NCI-H446 treated with DMSO at 0.1 percent for 48 hours (cell line): ENCODE measurements at places on chromosomes 13 and 19.

GRCh38 chr19:30361721-30362120, 10.5 kb upstream of the ZNF536 start:
- DNase-seq, result no peak

GRCh38 chr19:8338835-8339234, 4.2 kb downstream of the KANK3 start:
- DNase-seq, result no peak

- no peak for DNase-seq
Observed at GRCh38 chr19:17488593-17489391, 18.5 kb downstream of the SLC27A1 start.

GRCh38 chr19:41421973-41422372, 5.2 kb downstream of the B3GNT8 start:
- DNase-seq, result no peak

- no peak for DNase-seq
Observed at GRCh38 chr19:38538386-38538785, 79.4 kb downstream of the MAP4K1 start.

- DNase-seq, result no peak
Observed at GRCh38 chr13:32257649-32258048, 57.5 kb downstream of the ZAR1L start.

DNA sequence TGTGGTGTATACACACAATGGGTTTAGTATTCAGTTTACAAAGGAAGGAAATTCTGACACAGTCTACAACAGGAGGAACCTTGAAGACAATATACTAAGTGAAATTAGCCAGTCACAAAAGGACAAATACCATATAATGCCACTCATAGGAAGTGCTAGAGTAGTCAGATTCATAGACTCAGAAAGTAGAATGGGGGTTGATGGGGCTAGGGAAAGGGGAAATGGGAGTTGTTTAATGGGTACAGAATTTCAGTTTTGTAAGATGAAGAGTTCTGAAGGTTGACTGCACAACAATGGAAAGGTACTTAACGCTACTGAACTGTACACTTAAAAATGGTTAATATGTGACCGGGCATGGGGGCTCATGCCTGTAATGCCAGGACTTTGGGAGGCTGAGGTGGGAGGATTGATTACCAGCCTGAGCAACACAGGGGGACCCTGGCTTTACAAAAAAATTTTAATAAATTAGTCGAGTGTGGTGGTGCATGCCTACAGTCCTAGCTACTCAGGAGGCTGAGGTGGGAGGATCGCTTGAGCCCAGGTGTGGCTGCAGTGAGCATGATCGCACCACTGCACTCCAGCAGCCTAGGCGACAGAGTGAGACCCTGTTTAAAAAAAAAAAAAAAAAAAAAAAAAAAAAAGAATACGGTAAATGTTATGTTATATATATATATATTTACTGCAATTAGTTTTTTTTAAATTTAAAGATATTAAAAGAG, 45.0 kb downstream of the SLC15A1 start:
- DNase-seq, result no peak

- no peak for DNase-seq
Observed at GRCh38 chr13:30403456-30403855, 18.8 kb upstream of the UBE2L5 start.

DNA sequence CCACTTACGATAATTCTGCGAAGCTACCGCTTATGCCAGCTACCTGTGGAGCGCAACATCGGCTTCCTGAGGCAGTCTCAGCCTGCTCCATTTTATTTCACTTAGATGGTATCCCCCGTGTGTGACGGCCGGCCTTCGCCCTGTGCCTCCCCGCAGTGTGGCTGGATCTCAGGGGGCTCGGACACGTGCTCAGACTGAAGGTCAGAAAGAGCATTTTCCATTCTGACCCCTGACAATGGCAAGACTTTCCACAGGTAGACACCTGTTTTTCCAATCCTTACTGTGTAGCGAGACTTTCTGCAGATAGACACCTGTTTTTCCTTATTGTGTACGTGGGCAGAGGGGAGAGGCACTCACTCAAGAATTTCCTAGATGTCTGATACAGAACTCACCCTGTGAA, 52.7 kb downstream of the ATP11A start:
- no peak for DNase-seq

GRCh38 chr13:31773538-31773937, 34.2 kb downstream of the RXFP2 start:
- DNase-seq, result no peak

GRCh38 chr13:98690348-98691022, 62.0 kb downstream of the SLC15A1 start:
- no peak for DNase-seq

DNA sequence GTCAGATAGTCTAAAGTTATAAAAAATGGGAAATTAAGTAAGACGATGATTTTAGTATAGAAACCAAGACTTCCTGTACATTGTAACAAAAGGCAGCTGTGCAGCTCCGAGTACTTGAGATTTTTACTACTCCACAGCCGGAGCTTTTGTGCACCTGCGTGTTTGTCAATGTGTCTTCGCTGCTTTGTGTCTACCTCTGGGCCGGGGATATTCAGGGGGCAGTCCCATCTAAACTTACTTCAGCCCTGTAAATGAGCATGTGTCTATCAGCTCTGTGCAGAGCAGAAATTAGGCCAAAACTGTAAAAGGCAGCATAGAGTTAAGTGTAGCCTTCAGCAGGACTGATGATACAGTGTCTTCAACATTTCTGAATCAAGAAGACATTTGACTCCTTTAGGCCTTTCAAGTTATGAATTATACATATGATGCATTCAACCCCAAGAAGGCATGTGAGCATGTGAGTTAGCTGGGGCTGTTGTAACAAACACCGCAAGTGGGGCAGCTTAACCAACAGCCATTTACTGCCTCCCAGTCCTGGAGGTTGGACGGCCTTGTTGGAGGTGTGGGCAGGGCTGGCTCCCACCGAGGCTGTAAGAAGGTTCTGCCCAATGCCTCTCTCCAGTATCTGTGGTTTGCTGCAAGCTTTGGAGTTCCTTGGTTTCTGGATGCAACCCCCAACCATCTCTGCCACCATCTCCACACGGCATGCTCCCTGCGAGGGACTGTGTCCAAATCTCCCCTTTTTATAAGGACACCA, 191.0 kb upstream of the IRS2 start:
- no peak for DNase-seq

DNA sequence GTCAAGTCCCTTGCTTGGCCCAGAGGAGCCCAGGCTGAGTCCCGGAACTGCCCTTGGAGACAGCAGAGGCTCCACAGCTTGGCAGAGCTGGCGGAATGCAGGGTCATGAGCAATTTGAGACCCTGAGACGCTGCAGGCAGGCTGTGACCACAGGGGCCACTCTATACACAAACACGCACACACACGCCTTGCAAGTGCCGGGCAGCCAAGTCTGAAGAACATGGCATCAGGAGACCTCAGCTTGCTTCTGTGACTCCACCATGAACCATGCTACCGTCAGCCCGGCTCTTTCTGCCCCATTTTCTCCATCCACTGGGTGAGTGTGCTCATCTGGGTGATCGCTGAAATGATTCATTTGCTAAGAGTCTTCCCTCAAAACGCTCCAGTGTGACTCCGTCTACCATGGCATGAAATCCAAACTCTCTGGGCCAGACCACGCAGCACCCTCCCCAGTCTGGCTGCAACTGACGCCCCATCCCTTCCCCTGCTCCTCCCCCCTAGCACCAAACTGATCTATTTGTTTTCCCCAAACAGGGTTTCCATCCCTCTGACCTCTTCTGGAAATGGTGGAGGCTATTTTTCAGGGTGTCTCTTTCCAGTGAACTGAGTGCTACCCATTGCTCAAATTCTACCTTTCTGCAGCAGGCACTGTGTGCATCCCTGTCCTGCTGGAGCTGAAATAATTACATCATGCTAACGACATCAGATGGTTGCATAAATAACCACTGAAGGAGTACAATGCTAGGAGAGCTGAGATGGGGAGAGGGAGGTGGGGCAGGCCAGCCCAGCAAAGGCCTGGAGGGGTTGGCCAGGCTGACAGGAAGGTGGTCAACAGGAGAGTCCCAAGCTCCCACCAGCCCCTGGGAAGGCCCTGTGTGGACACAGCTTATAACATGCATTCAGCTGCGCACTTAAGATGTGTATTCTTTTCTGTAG, 3.1 kb downstream of the CARS2 start:
- no peak for DNase-seq

DNA sequence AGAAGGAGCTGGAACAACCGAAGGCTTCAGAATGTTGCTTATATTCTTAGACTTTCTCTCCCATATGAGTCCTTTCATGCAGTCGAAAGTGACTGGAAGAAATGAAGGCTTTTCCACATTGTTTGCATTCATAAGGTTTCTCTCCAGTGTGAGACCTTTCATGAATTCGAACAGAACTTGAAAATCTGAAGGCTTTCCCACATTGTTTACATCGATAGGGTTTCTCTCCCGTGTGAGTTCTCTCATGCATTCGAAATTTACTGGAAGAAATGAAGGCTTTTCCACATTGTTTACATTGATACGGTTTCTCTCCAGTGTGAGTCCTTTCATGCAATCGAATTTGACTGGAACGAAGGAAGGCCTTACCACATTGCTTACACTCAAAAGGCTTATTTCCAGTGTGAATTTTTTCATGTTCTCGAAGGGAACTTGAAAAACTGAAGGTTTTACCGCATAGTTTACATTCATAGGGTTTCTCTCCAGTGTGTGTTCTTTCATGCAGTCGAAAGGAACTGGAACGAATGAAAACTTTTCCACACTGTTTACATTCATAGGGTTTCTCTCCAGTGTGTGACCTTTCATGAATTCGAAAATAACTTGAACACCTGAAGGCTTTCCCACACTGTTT, 21.5 kb downstream of the ZNF14 start:
- DNase-seq, result no peak

GRCh38 chr19:1605236-1606137, at the start of gene UQCR11:
UQCR11 (minus strand) TSS chr19:1605462; CDS start chr19:1605409, 53 bp downstream.
- DNase-seq, result peak; percentile 97

DNA sequence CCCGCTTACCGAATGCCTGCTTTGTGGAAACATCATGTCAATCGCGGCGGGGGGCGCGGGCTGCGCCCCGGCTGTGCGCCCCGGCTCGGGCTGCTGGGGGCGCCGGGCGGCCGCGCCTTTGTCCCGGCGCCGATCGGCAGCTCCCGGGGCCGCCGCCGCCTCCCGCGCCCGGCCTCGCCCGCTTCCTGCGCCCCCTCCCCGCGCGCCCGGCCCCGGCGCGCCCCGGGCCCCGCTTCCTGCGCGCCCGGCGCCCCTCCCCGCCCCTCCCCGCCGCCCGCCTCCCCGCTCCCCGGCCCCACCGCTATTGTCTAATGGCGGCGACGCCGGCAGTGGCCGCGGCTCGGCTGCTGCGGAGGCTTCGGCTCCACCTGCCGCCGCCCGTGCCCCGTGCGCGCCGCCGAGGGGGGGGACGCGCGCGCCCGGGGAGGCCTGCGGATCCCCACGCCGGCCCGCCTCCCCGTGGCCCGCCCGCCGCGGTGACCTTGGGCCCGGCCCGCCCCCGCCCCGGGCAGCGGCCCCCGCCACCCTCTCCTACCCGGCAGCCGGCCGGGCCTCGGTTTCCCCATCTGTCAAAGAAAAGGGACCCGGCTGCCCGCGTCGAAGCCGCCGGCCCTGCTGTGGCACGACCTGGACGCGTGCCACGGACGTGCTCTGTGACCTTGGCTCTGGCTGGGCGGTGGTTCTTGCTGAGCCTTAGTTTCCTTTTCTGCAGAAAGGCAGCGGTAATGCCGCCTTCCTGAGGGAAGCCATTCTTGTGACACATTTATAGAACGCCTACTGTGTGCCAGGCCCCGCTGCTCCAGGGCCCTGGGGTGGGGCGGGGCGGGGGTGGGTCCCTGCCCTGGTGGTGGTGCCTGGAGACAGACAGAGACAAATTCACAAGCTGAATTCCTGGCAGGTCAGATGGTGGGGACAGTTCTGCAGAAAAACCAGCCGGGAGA, at the start of gene TLE5:
Gene TLE5 (minus strand): TSS at position 331 of the 941 bp plus-strand sequence. CDS start 295 bp downstream, at position 36.
- DNase-seq, result peak; percentile 33

GRCh38 chr19:46466536-46467196, 4.7 kb downstream of the PNMA8A start:
- no peak for DNase-seq

DNA sequence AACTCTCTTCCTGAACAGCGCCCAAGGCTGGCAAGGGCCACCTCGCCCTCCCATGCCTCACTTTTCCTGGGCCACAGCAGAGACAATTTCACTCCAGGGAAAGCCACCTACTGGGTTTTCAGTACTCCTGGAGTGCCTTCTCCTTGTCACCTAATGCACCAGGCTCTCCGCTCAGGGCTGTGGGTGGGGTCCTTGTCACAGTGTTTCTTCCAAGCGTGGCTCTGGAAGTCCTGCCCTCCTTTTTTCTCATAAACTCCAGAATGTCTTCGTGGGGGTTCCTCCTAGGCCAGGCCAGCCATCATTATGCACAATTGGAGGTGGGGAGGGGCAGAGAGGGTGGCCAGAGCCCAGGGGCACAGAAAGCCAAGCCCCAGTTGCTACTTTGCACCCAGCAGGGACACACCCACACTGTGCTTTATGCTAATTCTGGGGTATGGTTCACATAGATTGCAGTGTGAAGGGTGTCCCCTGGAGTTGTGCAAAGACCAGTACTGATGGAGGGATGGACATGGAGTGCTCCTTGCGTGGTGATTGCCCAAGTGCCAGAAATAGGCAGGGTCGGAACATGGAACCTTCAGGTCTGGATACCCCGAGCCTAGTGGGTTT, 78.8 kb downstream of the CHST8 start:
- DNase-seq, result no peak

GRCh38 chr19:51439021-51439465, 19.2 kb downstream of the SIGLEC8 start:
- DNase-seq, result no peak

GRCh38 chr19:408441-408901, 476 bp downstream of the C2CD4C start:
- DNase-seq, result no peak

DNA sequence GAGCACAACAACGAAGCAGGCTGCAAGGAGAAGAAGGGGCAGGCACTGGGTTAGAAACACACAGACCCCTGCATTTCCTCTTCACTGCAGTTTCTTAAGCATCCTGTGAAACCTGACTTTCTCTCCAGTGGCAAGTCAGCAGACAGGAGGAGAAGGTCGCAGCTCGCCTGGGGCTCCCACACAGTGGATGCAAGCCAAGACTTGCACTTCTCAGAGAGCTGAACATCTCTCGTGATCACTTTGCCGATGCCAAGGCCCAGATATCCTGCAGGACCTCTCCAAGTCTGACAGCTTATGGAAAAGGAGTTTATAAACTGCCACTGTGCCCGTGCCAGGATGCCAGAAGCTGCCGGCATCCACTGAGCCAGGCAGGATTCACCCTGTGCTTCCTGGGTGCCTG, 18.4 kb downstream of the TMEM272 start:
- no peak for DNase-seq

DNA sequence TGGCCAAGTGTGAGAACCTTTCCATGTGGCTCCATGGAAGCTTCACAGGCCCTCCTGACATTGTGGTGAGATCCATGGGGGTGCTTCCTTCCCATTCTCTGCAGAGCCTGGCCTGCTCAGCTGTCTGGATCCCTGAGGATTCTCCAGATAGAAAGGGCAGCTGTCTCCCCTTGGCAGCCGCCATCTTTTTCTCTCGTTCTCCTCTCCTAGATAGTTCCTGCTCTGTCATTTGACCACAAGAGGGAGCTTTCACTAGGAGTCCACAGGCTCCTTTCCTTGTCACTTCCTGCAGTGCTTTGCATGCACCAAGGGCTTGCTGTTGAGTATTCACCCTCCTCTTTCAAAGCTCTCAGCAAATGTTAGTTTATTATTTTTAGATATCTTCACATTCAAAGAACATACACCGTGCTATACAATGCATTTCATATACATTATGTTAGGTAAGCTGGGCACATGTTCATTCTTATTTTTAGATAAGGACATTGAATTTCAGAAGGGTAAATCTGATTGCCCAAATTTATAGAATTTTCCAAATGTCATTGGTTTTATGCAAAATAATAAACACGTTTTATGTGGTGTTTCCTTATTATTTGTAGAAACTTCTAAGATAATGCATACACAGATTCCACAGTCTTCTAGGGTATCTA, 133.2 kb downstream of the FRY start:
- DNase-seq, result peak; percentile 66

- no peak for DNase-seq
Observed at GRCh38 chr13:30932481-30933353, at the start of gene TEX26. TEX26 (plus strand) TSS chr13:30932656; CDS start chr13:30932716, 60 bp downstream.
